ENCODE measurements at places on chromosomes 3 and 15. TPM values are rescaled to one million over a fixed set of nuclear protein-coding genes. Genes with fewer than 3 reads are reported as not detected.

DNA sequence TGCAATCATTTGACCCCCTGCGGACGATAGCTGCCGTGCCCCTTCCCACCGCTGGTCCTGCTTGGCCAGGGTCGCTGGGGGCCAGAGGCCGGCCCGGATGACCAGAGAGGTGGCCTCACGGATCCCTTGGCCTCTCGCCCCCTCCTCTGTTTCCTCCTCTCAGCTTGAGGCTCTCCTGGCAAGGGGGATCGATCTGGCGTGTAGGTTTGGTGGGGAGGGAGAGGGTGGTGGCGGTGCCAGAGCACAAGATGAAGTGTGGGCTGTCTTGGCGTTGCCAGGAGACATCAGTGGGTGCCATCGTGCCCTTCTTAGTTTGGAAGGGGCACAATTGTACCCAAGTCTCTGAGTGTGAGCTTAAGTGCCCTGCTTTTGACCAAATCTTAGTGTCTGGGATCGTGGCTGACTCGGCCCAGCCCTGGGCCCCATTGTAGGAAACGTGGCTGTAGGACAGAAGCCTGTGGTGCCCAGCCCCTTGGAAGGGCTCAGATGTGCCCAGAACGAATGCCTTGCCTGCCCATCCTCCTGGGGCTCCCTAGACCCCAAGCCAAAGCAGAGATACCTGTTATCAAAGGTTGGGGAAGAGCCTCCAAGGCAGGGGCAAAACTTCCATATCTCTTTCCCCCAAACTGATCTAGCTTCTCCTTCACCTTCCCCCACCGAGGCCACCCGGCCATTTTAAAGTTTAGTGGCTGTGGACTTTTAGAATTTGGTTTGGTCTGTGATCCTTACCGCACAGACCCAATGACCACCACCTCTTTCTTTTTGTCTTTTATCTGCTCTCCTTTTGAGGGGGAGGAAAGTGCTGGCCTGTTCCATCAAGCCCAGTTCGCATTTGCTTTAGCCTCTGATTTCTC, 14.4 kb downstream of the NR2F2 start:
- DNase-seq = no peak

GRCh38 chr3:194100856-194101390, 35.0 kb upstream of the HES1 start:
- DNase-seq = no peak

DNA sequence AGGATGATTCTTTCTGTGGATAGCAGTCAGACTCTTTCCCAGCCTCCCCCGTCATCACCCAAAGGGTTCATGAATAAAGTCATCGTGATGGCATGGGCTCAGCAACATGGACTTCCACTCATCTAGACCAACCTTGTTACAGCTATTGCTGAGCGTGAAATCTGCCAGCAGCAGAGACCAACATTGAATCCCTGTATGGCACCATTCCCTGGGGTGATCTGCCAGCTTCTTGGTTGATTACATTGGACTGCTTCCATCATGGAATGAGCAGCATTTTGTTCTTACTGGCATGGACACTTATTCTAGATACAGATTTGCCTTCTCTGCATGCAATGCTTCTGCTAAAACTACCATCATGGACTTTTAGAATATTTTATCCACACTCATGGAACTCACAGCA, 195.6 kb upstream of the AZI2 start:
- DNase-seq = no peak

GRCh38 chr3:24004171-24004938, 59.3 kb downstream of the NR1D2 start:
- no peak for DNase-seq

- DNase-seq = no peak
Measured at GRCh38 chr15:56371495-56372147, 6.4 kb downstream of the TEX9 start.

The CAMK1 gene
- total RNA-seq = 2.1 TPM

- DNase-seq = no peak
Measured at GRCh38 chr15:45376300-45376928, 1.9 kb downstream of the GATM start.

GRCh38 chr15:43133430-43134156, at the start of gene TMEM62:
TMEM62 (plus strand) TSS chr15:43133586; CDS start chr15:43133803, 217 bp downstream.
- peak; percentile 67 for DNase-seq

DNA sequence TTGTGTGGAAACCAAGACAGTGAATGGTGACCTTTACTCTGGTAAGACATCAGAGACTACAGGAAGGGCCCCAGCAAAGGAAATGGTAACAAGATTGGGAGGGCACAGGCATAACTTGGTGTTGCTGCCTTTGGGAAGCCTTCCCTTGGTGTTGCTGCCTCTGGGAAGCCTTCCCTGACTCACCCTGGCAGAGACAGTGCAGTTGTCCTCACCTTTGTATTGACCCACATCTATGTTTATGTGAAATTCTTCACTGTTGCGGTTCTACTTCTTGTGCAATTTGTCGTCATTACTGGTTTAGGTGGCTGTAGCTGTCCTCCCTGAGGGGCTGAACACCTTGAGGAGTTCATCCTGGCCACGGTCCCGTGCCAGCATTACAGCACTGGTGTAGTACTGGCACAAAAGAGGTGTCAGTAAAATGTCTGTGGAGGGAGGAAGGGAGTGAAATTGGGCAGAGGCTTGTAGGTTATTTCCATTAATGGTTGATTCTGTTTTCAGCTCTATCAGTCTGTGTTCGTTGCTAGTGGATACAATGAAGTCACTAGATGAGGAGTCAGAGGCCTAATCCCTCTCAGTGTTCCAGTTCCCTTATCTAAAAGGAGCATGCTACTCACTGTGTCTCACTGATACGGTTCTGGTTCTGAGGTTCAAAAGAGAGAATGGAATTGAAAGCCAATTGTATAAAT, 21.6 kb downstream of the IFT122 start:
- no peak for DNase-seq

GRCh38 chr15:41060505-41060904, 55.6 kb downstream of the INO80 start:
- DNase-seq = no peak

DNA sequence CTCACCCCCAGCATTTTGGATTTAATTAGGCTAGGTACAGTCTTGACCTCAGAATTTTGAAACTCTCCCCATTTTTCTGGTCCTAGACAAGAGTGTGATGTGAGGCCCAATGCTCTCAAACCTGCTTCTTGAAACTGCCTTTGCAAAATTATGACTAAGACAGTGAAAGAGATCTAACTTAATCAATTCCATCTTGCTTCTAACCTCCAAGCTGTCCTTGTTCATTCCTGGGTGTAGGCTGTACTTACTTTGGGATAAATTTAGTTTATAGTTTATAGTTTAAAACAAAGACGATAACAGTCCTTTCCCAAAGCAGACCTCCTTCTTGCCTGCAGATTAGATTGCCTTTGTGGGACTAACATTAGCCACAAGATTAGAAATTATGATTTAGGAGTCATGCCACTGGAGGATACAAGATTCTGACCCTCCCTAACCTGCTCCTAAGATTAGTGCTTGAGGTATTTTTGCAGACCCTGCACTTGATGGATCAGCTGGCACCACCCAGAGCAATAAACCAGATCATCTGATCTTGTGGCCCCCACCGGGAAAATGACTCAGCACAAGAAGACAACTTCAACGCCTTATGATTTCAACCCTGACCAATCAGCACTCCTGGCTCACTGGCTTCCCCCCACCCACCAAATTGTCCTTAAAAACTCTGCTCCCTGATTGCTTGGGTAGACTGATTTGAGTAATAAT, 59.6 kb downstream of the CD200R1L start:
- no peak for DNase-seq

DNA sequence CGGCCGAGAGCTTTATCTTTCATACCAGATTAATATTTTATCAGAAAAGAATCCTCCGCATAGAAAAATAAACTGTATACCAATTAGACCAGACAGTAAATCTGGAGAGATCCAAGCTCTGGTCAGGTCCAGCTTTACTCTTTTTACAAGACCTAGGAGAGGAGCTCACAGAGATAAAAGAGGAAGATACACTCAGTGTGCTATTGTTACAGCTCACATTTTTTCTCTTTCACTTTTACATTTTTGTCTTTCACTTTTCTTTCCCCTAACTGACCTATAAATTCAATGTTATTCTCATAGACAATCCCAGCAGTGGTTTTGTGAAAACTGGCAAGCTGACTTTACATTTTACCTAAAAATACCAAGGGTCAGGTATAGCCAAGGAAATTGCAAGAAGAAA, 55.8 kb downstream of the GUCA1C start:
- DNase-seq = no peak

GRCh38 chr3:189948724-189949045, 172.0 kb downstream of the P3H2 start:
- no peak for DNase-seq

The SLC38A3 gene
- total RNA-seq = 8.9 TPM

The C3orf62 gene
- 0.78 TPM for total RNA-seq

The ZNF502 gene
- 4.8 TPM for total RNA-seq

DNA sequence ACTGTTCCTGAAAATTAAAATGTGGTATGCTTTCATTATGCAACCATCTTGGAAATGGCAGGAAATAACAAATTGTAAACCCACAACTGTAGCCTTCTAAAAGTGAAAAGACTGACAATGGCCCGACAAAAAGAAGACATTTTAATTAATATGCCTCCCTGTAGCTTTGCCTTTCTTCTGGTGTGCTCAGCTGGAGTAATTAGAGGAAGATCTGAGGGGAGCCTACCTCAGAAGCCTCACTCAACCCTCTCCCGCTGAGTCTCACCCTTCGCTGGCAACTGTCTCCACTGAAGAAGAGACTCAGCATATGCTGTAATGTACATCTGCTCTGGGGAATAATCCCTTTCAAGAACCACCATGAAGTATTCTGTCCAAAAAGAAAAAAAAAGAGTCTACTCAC, 104.7 kb upstream of the SETMAR start:
- DNase-seq = no peak

DNA sequence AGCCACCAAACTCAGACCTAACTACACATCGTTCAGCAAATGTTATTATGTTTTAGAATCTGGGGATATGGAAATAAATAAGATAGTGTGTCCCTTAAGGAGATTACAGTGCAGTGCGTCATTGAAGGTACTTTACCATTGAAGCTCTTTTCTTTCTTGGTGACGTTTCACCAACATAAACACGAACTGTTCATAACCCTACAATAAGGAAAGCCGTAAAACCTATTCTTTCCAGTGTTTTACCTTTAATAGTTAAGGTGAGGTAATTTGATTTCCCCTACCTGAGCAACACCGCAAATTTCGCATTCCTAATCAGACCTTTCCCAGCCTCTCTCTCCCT, 826 bp downstream of the CCDC66 start:
- DNase-seq = no peak

The RLBP1 gene
- not detected for total RNA-seq

DNA sequence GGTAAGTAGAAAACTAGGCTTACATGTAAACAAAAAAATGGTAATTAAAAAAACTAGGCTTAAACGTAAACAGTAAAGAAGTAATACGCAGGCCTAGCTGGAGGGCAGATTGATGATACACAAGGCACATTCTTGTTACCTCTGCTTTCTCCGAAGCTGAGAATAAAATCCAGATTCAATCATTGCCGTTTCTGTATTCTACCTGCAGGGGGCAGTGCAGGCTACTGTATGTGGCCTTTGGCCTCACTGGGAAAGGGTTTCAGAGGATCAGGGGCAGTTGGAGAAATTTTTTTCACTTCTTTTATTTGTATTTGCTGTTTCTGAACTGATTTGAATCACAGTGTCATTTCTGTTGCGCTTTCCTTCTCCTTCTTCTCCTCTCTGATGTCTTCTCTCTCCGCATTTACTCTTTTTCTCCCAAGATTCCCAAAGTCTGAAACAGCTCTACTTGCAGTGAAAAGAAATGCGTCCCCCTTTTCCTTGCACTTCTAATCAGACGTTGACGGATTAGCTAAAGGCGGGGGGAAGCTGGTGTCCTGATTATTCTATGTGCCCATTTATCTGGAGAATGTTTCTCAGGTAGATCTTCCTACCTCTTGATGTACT, 67.1 kb upstream of the MCTP2 start:
- no peak for DNase-seq

DNA sequence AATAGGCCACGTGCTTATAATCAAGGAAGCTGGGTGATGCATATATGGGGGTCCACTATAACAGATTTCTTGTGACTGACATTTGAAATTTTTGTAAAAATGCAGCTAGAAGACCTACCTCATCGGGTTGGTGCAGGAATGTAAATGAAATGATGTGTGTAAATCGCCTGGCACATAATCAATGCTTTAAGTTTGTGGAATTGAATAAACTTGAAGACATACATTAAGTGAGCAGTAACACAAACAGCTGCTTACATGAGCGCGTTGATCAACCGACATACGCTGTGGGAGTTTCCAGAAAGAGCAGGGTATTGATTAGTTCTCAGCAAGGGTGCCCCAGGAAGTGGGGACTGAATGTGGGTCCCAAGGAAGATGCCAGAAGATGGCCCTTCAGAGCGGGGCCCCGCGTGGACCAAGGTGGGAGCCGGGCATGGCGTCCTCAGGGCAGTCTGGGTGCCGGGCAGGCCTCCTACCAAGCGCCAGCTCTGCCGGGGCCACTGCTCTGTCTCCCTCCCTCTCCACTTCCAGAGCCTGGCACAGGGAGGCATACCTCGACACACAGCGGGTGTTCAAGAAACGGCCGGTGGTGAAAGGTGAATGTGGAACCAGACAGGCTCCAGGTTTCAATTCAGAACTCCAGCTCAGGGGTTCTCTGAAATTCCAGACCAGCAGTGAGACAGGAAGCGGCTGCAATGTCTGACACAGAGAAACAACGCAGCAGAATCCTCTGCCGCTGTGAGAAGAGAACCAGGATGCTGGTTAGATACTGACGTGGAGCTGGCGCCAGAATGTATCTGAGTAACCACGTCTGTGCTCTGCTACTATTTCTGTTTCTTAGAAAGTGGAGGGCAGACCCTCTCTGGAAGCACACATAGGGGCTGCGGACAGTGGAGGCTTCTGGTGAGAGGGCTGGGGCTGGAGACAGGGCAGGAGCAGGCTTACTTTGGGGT, 12.6 kb downstream of the BFSP2 start:
- no peak for DNase-seq

DNA sequence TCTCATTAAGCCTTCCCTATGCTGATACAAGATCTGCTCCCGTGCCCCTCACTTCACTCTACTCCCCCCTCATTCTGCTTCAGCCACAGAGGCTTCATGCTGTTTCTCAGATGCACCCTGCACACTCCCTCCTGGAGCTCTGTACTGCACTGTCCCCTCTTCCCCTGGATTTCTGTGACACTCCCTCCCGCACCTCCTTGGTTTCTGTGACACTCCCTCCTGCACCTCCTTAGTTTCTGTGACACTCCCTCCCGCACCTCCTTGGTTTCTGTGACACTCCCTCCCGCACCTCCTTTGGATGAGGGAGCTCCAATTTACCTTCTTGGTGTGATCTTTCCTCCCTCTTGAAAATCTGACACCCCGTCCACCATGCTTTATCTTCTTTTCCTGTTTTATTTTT, 28.2 kb downstream of the BDH1 start:
- no peak for DNase-seq

DNA sequence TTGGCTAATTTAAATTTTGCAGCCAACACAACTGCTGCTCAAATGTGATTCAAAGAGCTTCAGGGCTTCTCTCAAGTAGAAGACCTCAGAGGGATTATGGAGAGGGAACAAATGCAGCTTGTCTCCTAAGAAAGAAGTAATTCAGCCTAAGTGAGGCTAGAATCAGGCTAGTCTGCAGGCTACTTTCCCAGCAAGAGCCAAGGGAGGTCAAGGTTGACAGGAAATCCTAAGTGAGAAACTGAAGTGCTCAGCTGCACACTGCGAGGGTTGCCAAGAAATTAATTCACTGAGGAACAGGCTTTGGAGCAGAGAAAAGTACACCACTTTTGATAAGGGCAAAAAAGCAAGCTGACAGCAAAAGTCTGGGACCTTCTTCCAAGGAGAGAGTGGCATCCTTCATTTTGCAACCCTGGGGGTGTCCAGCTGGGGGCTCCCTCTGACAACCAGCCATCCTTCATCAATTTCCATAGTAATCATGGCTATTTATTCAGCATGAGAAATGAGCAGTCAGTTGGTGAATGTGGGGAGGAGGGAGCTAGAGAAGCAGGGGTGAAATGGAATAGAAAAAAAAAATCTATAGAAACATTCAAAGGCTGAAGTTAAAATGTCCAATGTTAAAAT, 646.4 kb upstream of the ADAMTS9 start:
- no peak for DNase-seq

The GTPBP8 gene
- 21.4 TPM for total RNA-seq

Measured in gastrocnemius medialis (tissue), 4 donors.